ENCODE measurements at places on chromosomes 12 and 14. TPM values are rescaled to one million over a fixed set of nuclear protein-coding genes. Genes with fewer than 3 reads are reported as not detected.

The GZMB gene
- 78.6 TPM for polyA plus RNA-seq

The RND1 gene
- 0.90 TPM for polyA plus RNA-seq

GRCh38 chr12:52280319-52280795 is 5.9 kb downstream of the KRT86 start:
- H3K27me3 ChIP-seq: no peaks in the 10 kb centered on the region
- DNase-seq: no peak
- no peak overlapping the region for H3K27ac ChIP-seq

GRCh38 chr14:101226265-101226602 is 322.7 kb upstream of the RTL1 start:
- DNase-seq: no peak
- no peaks in the 10 kb centered on the region for H3K4me1 ChIP-seq
- no peak overlapping the region for H3K27ac ChIP-seq
- H3K27me3 ChIP-seq: no peaks in the 10 kb centered on the region

- no peak overlapping the region for H3K27ac ChIP-seq
- H3K4me1 ChIP-seq: no peaks in the 10 kb centered on the region
Measured at GRCh38 chr12:90791445-90791844, 163.5 kb downstream of the CCER1 start.

- H3K27ac ChIP-seq: no peak overlapping the region
- no peaks in the 10 kb centered on the region for H3K4me1 ChIP-seq
- no peak for DNase-seq
Measured at GRCh38 chr12:3117144-3117581, 40.0 kb downstream of the TSPAN9 start.

- H3K4me3 ChIP-seq: no peak overlapping the region
- DNase-seq: no peak
- no peaks in the 10 kb centered on the region for H3K27me3 ChIP-seq
- no peaks in the 10 kb centered on the region for H3K36me3 ChIP-seq
- no peaks in the 10 kb centered on the region for H3K4me1 ChIP-seq
Measured at GRCh38 chr12:16399101-16399500, 51.7 kb downstream of the MGST1 start.

DNA sequence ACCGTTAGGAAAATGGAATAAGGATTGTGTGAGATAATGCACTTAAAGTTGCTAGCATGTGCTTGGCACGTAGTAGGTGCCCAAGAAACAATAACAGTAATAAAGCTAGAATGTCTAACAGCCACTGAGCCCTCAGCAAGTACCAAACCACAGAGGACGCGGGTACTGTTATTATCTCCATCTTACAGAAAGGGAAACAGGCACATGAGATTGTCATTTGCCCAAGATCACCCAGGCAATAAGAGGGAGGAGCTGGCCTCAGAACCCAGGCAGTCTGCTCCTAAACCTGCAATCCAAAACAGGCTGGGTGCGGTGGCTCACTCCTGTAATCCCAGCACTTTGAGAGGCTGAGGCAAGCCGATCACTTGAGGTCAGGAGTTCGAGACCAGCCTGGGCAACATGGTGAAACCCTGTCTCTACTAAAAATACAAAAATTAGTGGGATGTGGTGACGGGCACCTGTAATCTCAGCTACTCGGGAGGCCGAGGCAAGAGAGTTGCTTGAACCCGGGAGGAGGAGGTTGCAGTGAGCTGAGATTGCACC is 5.1 kb upstream of the SDS start:
- no peaks in the 10 kb centered on the region for H3K4me1 ChIP-seq
- H3K27ac ChIP-seq: no peak overlapping the region
- no peak for DNase-seq
- no peak overlapping the region for H3K4me3 ChIP-seq
- no peaks in the 10 kb centered on the region for H3K27me3 ChIP-seq

DNA sequence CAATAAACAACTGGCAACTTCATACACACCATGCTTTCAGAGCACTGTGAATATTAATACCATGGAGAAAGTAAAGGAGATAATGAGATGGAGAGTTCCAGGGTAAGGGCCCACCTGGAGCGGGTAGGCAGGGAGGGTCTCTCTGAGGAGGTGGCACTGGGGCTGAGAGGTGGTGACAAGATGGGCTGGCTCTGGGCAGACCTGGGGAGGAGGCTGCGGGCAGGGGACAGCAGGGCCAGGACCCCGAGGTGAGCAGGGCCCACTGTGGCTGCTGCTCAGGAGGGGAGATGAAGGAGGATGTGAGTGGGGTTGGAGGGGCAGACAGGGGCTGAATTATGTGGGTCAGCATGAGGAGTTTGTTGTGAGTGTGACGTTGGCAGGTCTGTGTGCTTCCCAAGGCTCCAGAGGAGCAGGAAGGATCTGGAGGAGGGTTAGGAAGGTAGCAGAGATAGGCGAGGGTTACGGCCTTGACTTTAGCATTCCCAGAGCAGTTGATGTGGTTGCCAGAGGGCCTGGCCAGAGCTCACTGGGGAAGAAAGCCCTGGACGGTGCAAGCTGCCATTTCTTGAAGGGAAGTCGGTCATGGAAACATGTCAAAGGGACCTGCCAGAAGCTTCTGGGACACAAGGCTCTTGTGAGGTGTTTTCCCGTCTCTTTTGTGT is 88.2 kb downstream of the CACNA1C start:
- no peaks in the 10 kb centered on the region for H3K4me1 ChIP-seq
- no peak overlapping the region for H3K27ac ChIP-seq
- H3K4me3 ChIP-seq: no peak overlapping the region
- no peaks in the 10 kb centered on the region for H3K36me3 ChIP-seq
- no peaks in the 10 kb centered on the region for H3K27me3 ChIP-seq

- no peak overlapping the region for H3K4me3 ChIP-seq
- DNase-seq: no peak
- peaks cover 11% of the 10 kb centered on the region for H3K4me1 ChIP-seq
- H3K36me3 ChIP-seq: no peaks in the 10 kb centered on the region
Measured at GRCh38 chr12:2687058-2687457, 107.7 kb upstream of the FKBP4 start.

GRCh38 chr12:58268069-58268468 is 326.7 kb downstream of the ATP23 start:
- H3K4me1 ChIP-seq: no peaks in the 10 kb centered on the region
- H3K27ac ChIP-seq: no peak overlapping the region
- H3K36me3 ChIP-seq: no peaks in the 10 kb centered on the region
- no peak for DNase-seq

DNA sequence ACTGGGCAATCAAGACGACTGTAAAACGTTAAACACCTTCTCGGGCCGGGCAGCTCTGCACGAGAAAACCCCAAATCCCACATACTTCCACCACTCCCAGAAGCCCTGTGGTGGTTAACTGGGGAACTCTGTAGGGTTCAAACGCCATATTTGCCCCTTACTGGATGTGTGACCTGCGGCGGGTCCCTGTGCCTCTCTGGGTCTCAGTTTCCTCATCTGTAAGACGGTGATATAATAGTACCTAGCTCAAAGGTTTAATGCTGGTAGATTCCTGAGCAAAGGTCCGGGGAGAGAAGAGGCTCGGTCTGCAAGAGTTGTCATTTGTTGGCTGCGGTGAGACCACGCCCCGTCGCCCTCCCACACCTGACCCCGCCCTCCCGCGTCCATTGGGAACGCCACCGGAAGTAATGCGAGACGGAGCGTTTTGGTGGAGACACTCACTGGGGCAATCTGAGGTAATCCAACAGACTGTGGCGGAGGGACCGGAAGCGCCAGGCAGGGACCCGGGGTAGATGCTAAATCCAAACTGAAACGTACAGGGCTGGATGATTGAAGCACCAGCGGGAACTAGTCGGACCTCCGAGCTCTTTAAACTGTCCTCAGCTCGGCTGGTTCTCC is 661 bp upstream of the OGFOD2 start:
- DNase-seq: peak; percentile 98
- no peaks in the 10 kb centered on the region for H3K36me3 ChIP-seq
- peak overlapping the region; percentile 100 for H3K4me3 ChIP-seq

Data from CD8-positive, alpha-beta memory T cell (primary cell).